ENCODE measurements at places on chromosomes 13 and 19.

DNA sequence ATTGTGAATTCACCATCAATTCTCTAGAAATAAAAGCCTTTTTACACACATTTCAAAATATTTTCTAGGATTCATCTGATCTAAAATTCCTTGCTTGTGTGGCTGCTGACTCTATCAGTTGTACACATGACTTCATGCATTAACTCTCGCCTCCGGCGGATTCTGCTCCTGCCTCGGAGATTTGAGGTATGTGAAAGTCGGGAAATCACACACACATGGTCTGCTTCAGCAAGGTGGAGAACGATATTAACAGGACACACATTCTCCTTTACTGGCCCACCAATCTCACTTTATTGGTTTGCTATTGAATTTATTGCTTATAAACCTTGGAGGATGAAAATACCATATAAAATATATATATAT is 855.7 kb downstream of the SLITRK5 start:
- no peak for DNase-seq

GRCh38 chr19:16536130-16536529 is 6.1 kb downstream of the CHERP start:
- no peak for DNase-seq

DNA sequence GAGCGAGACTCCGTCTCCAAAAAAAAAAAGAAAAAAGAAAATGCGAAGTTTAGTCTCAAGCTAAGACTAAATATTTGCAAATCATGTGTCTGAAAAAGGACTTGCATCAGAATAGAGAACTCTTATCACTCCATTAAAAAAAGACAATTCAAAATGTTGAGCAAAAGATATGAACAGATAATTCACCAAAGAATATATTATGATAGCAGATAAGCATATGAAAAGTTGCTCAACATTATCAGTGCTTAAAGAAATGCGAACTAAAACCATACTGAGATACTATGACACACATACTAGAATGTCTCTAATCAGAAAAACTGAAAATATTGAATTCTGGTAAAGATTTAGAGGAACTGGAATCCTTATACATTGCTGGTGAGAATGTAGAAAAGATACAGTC is 38.7 kb upstream of the SACS start:
- no peak for DNase-seq

- DNase-seq = no peak
Measured at GRCh38 chr19:34044021-34044420, 128.3 kb upstream of the LSM14A start.

GRCh38 chr13:76745261-76746200 is 140.7 kb downstream of the KCTD12 start:
- no peak for DNase-seq

- DNase-seq = no peak
Measured at GRCh38 chr13:98327371-98328270, 150.6 kb upstream of the RNF113B start.

- no peak for DNase-seq
Measured at GRCh38 chr13:73722120-73722519, 412.1 kb downstream of the KLF12 start.

Data from stimulated activated CD4-positive, alpha-beta T cell treated with anti-CD3 and anti-CD28 coated beads, Interleukin-12 subunit alpha, Interleukin-12 subunit beta, amount 100 ng/mL, for 4 hours (primary cell).